HepG2 (cell line): ENCODE measurements at places on chromosomes 5 and 9. TPM values are rescaled to one million over a fixed set of nuclear protein-coding genes. Genes with fewer than 3 reads are reported as not detected.

RIC1 gene
- 19.0 and 21.2 TPM in 2 replicates for total RNA-seq

SH3RF2 gene
- total RNA-seq = 3.1 and 3.7 TPM in 2 replicates

PCDHB12 gene
- total RNA-seq = 0.04 TPM in 1 of 2 replicates, not detected in the other

GMCL2 gene
- total RNA-seq = not detected in 2 replicates

CCNO gene
- total RNA-seq = 0.07 TPM in 1 of 2 replicates, not detected in the other

IL3 gene
- total RNA-seq = not detected in 2 replicates

CAPSL gene
- not detected in 2 replicates for total RNA-seq

TMC1 gene
- total RNA-seq = 0.02 TPM in 1 of 2 replicates, not detected in the other

AGTPBP1 gene
- total RNA-seq = 22.3 and 23.9 TPM in 2 replicates

- H3K4me1 ChIP-seq = no peaks in the 10 kb centered on the region
- H3K4me3 ChIP-seq = no peak overlapping the region
- H3K27me3 ChIP-seq = no peaks in the 10 kb centered on the region
- H3K36me3 ChIP-seq = peaks cover 2% of the 10 kb centered on the region
Measured at GRCh38 chr5:157793301-157793700, 49.8 kb downstream of the LSM11 start.

GRCh38 chr9:134535171-134535570, 106.4 kb upstream of the COL5A1 start:
- no peak overlapping the region for H3K4me3 ChIP-seq
- H3K4me1 ChIP-seq = no peaks in the 10 kb centered on the region
- H3K27ac ChIP-seq = no peak overlapping the region
- H3K36me3 ChIP-seq = no peaks in the 10 kb centered on the region
- peaks cover 74% of the 10 kb centered on the region for H3K27me3 ChIP-seq
- no peak for DNase-seq

GRCh38 chr9:107685901-107686300, 196.3 kb upstream of the KLF4 start:
- H3K4me3 ChIP-seq = no peak overlapping the region
- no peaks in the 10 kb centered on the region for H3K27me3 ChIP-seq
- H3K27ac ChIP-seq = no peak overlapping the region
- no peak for DNase-seq
- H3K4me1 ChIP-seq = no peaks in the 10 kb centered on the region

DNA sequence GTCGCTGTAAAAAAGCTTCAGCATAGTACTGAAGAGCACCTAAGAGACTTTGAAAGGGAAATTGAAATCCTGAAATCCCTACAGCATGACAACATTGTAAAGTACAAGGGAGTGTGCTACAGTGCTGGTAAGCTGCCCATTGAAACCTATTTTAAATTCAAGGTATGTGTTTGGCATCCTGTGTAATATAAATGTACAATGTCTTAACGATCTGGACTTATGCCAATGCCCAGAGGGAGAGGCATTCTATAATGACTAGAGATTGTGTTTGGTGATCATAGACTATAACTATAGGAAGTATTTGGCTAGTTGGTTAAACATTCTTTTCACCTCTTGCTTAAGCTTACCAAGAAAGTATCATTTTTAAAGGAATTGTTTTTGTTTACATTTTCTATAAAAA, 95.7 kb downstream of the INSL6 start:
- no peaks in the 10 kb centered on the region for H3K27me3 ChIP-seq
- H3K36me3 ChIP-seq = no peaks in the 10 kb centered on the region

GRCh38 chr5:17147617-17148016, 69.8 kb upstream of the BASP1 start:
- DNase-seq = no peak
- H3K36me3 ChIP-seq = no peaks in the 10 kb centered on the region
- H3K27me3 ChIP-seq = no peaks in the 10 kb centered on the region

- H3K27ac ChIP-seq = no peak overlapping the region
- H3K4me3 ChIP-seq = no peak overlapping the region
- H3K4me1 ChIP-seq = peaks cover 18% of the 10 kb centered on the region
- H3K36me3 ChIP-seq = no peaks in the 10 kb centered on the region
- no peaks in the 10 kb centered on the region for H3K27me3 ChIP-seq
- no peak for DNase-seq
Measured at GRCh38 chr9:37337301-37337890, 85.1 kb upstream of the GRHPR start.

- H3K4me3 ChIP-seq = no peak overlapping the region
- H3K27me3 ChIP-seq = no peaks in the 10 kb centered on the region
- no peak overlapping the region for H3K27ac ChIP-seq
- DNase-seq = peak; percentile 21
- no peaks in the 10 kb centered on the region for H3K4me1 ChIP-seq
Measured at GRCh38 chr5:13866792-13867191, 77.7 kb downstream of the DNAH5 start.

DNA sequence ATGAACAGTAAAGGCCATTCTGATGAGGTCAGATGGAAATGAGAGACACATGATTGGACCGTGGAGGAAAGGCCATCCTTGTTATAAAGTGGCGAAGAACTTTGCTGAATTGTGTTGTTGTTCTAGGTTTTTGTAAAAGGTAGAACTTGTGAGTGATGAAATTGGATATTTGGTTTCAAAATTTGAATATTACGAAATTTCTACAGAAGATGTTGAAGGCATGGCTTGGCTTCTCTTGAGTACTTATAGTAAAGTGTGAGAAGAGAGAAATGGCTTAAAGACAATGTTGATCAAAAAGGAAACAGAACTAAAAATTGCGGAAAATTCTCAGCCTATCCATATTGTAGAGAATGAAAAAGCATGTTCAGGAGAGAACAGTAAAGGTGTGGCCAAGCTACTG, 166.6 kb upstream of the S1PR3 start:
- no peaks in the 10 kb centered on the region; the same call in 1 of the 2 replicates for H3K27me3 ChIP-seq
- no peak for DNase-seq
- H3K27ac ChIP-seq = no peak overlapping the region
- no peaks in the 10 kb centered on the region for H3K36me3 ChIP-seq
- no peaks in the 10 kb centered on the region for H3K4me1 ChIP-seq

- H3K27ac ChIP-seq = no peak overlapping the region
Measured at GRCh38 chr9:134895097-134895496, 14.5 kb downstream of the FCN2 start.

- H3K27ac ChIP-seq = no peak overlapping the region
- H3K36me3 ChIP-seq = no peaks in the 10 kb centered on the region
- H3K4me3 ChIP-seq = no peak overlapping the region
- DNase-seq = no peak
- peaks cover 68% of the 10 kb centered on the region for H3K4me1 ChIP-seq
- H3K27me3 ChIP-seq = no peaks in the 10 kb centered on the region
Measured at GRCh38 chr5:60445921-60446320, 254.0 kb downstream of the DEPDC1B start.

GRCh38 chr5:95818181-95819147, 4.1 kb downstream of the GLRX start:
- H3K4me3 ChIP-seq = peak overlapping the region; percentile 34
- no peak overlapping the region for H3K27ac ChIP-seq
- peaks cover 61% of the 10 kb centered on the region for H3K4me1 ChIP-seq

DNA sequence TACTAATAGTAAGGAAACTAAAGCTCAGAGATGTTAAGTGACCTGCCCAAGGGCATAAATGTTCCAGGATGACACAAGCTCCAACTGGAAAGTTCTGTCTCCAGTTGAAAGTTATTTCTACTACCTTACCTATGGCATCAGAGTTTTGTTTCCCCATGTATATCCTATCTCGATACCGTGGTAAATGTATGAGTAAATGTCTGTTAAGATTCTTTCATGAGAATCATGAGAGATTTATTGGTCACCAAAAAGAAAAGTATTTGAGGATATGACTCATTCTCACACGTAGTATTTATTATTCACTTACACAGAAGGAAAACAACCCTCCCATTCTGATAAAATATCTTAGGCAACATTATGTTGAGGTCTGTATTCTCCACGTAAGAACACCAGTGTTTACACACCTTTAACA, 11.1 kb upstream of the SHOC1 start:
- no peak for DNase-seq
- H3K27me3 ChIP-seq = no peaks in the 10 kb centered on the region
- H3K4me1 ChIP-seq = no peaks in the 10 kb centered on the region
- H3K27ac ChIP-seq = no peak overlapping the region
- no peaks in the 10 kb centered on the region for H3K36me3 ChIP-seq

- H3K36me3 ChIP-seq = no peaks in the 10 kb centered on the region
- no peak for DNase-seq
- H3K27ac ChIP-seq = no peak overlapping the region
- no peak overlapping the region for H3K4me3 ChIP-seq
- no peaks in the 10 kb centered on the region for H3K4me1 ChIP-seq
- H3K27me3 ChIP-seq = no peaks in the 10 kb centered on the region
Measured at GRCh38 chr5:24904981-24905517, 260.3 kb upstream of the CDH10 start.

GRCh38 chr9:93829271-93830011, 125.7 kb downstream of the BARX1 start:
- no peak overlapping the region for H3K4me3 ChIP-seq
- no peak for DNase-seq
- H3K27me3 ChIP-seq = peaks cover under 1% of the 10 kb centered on the region; the same call in 1 of the 2 replicates

- no peaks in the 10 kb centered on the region for H3K27me3 ChIP-seq
- no peak overlapping the region for H3K4me3 ChIP-seq
- peaks cover 19% of the 10 kb centered on the region for H3K4me1 ChIP-seq
- no peak overlapping the region for H3K27ac ChIP-seq
- DNase-seq = no peak
Measured at GRCh38 chr9:3896576-3896975, 370.8 kb upstream of the RFX3 start.

DNA sequence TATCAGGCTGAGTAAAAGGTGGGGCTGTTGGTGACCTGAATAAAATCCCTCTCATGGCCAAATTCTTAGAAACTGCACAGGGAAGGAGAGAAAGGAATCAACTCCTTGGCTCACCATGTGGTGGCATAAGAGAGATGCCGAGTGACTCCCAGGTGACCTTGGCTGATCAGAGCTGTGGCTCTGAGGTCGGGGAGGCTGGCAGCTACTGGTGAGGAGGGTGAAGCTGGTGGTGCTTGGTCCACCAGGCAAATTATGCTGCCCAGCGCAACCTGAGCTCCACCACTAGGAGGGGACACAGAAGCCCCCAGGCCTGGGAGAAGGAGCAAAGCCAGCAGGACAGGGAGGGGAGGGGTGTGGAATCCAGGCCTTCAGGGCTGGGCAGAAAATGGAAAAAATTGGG, 111.2 kb upstream of the IL12B start:
- DNase-seq = peak; percentile 16
- no peak overlapping the region for H3K4me3 ChIP-seq
- H3K27me3 ChIP-seq = 0 out of 3 replicates have a peak, but pooled peaks cover 11% of the 10 kb centered on the region
- no peaks in the 10 kb centered on the region for H3K4me1 ChIP-seq

GRCh38 chr9:78918976-78919375, 622.1 kb downstream of the PSAT1 start:
- no peaks in the 10 kb centered on the region for H3K4me1 ChIP-seq
- H3K4me3 ChIP-seq = no peak overlapping the region
- H3K27ac ChIP-seq = no peak overlapping the region
- no peak for DNase-seq

DNA sequence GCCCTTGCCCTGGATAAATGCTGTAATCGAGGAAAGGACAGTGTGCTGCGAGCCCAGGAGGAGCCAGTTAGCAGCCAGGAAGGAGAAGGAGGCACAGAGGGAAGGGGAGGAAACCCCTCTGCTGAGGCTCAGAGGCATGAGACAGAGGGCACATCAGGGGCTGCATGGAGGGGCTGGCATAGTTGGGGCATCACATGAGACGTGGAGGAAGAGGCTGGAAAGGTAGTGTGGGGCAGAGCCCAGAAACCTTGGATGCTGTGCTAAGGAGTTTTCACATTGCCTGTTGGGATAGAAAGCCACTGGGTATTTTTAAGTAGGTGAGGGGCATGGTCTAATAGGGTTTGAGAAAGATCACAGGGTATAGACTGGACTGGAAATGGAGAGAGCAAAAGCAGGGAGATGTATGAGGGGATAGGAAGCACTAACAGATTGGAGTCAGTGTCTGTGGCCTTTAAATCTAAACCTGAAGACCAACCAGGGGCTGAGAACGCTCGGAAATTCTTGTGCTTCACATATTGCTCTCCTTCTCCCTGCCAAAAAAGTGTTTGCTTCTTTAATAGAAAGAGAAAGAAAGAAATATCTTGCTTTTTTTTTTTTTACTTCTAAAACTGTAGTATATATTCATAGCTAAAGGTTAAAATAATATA, 33.0 kb upstream of the ANGPTL2 start:
- no peak for DNase-seq
- no peak overlapping the region for H3K4me3 ChIP-seq

DNA sequence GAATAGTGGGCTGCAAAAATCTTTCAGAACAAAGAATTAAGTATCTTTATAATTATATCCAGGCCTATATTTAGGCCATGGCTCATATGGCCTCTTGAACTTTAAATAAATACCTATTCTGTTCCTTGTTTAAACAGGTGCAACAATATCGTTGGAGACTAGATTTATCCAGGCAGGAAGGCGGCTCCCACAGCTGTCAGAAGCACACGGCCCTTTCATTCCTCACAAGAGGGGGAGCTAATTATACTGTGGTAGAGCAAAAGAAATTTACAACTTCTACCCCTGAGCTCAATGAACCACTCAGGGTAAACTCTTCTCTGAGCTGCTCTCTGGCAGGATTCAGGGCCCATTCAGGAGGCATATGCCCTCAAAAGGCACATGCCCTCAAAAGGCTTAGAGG, 31.3 kb downstream of the TMEM174 start:
- peaks cover 13% of the 10 kb centered on the region; the same call in 2 of the 3 replicates for H3K27me3 ChIP-seq
- H3K36me3 ChIP-seq = no peaks in the 10 kb centered on the region
- no peak overlapping the region for H3K27ac ChIP-seq
- peaks cover 6% of the 10 kb centered on the region; the same call in 1 of the 2 replicates for H3K4me1 ChIP-seq

DNA sequence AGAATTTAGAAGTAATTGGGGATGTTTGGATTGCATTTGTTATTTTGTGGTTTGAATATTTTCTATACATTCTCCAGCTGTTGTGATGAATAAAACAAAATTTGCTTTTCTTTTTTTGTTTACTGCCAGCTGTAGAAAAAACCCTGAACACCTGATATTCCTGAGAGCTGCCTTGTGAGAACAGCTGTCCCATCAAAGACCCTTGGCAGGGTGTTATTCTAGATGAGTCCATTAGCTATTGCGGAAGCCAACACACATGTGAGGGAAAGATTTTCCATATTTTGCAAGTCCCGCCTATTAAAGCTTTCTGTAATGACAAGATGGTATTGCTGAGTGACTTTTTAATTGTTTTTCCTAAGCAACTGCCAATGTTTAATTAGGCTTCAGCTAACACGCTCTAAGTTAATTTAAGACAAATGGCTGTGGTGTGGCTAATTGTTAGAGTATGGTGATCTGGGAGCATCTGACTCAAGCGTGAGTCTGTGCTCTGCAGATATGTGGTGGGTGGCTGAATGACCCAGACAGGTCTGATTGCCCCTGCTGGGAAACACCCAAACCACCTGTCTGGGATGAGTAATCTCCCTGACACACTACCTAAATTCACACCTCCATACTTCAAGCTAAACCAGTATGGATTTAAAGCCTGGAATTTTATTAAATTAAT, 86.5 kb upstream of the PRLR start:
- no peaks in the 10 kb centered on the region for H3K36me3 ChIP-seq
- H3K27me3 ChIP-seq = no peaks in the 10 kb centered on the region
- no peaks in the 10 kb centered on the region for H3K4me1 ChIP-seq
- H3K4me3 ChIP-seq = no peak overlapping the region
- DNase-seq = no peak
- H3K27ac ChIP-seq = no peak overlapping the region
